Stimulated activated CD4-positive, alpha-beta T cell treated with anti-CD3 and anti-CD28 coated beads, Interleukin-4, amount 100 ng/mL, for 4 hours (primary cell): ENCODE measurements at places on chromosomes 5 and 9.

DNA sequence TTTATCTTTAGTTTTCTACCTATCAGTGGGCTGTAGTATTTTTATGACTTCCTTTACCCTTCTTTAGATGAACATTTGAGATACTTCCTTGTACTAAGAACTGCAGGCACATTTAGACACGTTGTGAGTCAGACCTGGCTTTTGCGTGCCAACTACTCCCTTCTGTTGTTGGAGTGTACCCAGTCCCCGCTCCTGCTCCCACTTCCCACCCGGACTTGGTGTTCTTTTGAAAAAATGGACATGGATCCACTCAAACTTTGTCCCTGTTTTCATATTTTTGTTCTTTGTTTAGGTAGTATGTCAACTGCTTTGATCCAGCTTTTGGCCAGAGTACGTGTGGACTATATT is 60.7 kb downstream of the PARP8 start:
- DNase-seq: no peak

- no peak for DNase-seq
These were observed 159.5 kb upstream of the MAST4 start for GRCh38 chr5:66436721-66437120.

DNA sequence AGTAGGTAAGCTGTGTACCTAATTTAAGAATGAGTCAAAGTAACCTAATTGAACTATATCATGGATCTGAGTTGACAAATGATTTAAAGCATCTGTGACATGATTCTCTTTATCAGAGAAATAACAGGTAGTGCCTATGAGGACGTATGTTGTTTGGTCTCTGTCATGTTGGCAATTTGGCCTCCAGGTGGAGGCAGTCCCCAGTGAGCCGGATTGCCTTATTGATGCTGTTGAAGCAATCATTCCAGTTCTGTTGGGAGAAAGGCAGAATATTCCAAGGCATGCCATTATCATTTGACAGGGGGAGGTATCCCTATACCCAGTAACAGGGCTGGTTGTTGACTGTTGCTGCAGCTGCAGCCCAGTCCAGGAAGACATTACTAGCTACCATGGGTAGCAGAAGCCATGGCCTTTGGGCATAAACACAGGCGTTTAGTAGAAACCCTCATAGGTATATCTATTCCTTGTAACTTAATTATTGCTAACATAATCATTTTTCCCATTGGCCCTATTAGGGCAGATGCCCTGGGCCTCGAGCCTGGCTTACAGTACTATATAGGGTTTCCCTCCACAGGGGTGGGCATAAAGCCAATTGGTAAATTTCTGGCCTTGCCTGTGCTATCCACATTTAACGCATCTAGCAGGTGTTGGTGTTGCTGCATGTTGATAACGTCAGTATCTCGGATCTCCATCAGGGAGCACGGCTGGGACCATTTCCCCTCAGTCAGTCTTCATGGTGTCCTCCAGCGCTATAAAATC is 12.2 kb upstream of the SLC22A4 start:
- DNase-seq: no peak

DNA sequence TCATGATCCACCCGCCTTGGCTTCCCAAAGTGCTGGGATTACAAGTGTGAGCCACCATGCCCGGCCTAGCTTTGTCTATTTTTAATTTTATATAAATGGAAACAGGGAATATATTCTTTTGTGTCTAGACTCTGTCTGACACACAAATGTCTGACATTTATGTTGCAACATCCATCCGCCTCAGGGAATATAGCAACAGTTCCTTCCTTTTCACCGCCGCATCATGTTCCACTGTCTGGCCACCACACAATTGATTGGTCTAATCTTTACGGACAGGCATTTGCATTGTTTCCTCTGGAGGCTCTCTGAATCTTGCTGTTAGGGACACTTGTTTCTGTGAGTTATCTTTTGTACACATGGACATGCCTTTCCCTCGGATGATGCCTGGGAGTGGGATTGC is 20.1 kb upstream of the TBC1D9B start:
- no peak for DNase-seq

GRCh38 chr5:157369507-157369906 is 90.5 kb upstream of the NIPAL4 start:
- no peak for DNase-seq

DNA sequence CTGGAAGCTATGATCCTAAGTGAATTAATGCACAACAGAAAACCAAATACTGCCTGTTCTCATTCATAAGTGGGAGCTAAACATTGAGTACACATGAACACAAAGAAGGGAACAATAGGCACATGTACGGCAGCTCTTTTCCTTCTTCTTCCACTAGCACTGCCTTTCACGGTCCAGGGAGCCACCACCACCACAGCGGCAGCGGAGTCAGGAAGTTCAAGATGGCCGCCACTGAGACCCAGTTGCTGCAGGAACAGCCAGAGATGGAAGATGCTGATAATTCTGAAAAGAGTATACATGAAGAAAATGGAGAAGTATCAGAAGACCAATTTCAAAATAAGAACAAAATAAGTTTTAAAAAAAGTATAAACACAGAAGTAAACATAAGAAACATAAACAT is 39.5 kb upstream of the TNFSF15 start:
- no peak for DNase-seq

DNA sequence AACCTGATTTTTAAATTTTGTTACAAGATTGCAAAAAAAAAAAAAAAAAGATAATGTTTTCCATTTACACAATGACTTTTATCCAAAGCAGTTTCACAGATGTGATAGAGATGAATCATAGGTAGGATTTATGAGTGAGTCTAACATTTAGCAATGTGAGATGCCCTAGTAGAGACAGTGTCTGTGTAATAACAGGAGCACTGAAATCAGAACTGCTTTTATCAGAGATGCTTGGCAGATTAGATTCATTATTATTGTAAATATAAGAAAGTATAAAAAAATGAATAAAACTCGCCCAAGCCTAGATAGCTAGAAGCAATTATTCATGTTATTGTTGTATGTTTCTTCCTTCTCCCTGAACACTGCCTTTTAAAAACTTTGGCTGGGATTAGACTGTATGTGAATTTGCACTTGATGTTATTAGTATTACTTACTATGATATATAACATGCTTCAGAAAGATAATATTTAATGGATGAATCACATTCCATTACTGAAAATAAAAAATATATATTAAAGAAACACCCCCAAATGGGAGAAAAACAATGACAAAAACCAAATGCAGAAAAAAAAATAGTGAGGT is 567.3 kb upstream of the KLF4 start:
- DNase-seq: no peak
